ENCODE measurements at places on chromosomes 2 and 18.

DNA sequence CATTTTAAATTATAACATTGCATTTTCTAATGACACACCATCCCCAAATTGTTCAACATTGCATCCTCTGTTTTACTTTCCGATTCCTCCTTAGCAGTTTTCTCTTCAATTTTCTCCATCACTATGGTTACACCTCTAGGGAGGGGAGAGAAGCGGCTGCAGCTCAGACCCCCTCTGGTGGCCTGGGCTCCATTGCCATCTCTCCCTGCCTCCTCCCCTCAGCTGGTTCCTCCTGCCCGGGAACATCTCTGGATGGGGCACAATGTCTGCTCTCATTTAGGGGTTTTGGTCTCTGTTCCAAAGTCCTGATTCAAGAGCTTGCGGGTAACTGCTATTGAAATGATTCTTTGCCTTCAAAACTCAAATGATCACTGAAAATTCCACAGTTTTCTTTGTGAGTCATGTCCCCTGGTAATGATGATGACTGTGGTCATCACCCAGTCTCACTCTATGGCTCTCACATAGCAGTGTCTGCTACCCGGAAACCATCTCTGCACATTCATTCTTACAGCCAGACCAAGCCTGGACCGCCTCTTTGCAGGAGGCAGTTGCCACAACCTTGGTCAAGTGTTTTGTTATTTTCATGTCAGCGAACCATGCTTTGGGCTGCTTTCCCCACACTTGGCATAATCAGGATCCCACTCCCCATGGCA lies 263.9 kb downstream of the ALPK2 start:
- no peak for DNase-seq

DNA sequence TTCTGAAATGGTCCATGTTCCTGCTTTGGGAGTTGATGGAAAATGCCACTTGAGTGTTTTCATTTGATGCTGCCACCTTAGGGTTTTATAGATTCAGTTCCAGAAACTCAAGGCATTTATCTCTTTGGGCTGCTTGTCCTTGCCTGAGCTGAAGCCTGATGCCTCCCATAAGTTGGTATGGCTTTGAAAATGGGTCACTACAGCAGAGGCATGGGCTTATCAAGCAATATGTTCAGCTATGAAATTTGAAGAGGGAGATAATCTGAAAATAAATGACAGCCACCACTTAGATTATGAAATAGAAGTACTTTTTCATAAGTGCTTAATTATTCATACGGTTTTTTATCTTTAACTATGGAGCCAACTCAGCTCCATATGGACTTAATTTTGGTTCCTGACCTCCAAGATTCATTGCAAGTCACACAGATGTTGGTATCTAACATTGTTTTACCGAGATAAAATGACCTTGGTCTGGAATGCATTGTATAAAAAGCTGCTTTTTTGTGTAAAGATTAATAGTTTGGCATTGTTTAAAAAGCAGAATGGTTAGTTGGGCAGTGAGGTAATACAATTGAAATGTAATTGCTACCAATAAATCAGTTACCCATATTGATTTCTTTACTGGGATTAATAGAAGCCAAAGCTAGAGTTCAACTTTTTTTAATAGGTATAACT lies 4.5 kb downstream of the SLC14A1 start:
- no peak for DNase-seq

GRCh38 chr2:99127981-99128380 lies 13.5 kb upstream of the C2orf15 start:
- no peak for DNase-seq

GRCh38 chr2:8241317-8241716 lies 440.5 kb upstream of the ID2 start:
- no peak for DNase-seq

- DNase-seq: no peak
These were observed 4.6 kb upstream of the DSG4 start for GRCh38 chr18:31371989-31372388.

DNA sequence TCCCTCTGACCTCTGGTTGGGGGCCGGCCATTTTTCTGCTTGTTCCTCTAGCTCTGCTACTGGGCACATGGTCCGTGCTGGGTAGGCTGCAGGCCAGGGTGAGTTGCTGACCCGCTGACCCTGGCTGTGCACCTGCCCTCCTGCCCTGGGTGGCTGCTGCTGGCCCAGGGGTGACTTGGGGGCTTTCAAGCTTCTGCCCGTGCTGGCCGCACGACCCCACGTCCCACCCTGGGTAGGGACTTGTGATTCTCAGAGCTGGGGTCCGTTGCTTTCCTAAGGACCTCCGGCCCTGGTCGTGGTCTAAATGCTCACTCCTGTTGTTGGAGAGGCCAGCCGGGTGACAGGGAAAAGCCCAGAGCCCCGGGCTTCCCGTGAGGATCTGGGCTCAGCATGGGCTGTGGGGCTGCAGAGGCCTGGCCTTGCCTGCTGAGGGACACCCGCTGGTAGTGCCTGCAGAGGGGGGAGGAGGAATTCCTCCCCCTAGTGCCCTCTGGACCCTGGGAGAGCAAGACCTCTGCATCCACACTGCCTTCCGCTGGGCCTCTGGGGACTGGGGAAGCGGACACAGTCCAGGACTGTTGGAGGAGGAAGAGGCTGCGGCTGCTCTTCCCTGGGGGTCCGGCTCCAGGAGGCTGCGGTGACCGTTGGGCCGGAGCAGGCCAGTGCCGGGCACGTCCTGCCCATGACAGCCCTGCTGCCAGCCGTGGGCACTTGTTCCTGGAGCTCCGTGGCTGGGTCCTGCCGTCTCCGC lies 6.3 kb upstream of the GAL3ST2 start:
- DNase-seq: no peak

DNA sequence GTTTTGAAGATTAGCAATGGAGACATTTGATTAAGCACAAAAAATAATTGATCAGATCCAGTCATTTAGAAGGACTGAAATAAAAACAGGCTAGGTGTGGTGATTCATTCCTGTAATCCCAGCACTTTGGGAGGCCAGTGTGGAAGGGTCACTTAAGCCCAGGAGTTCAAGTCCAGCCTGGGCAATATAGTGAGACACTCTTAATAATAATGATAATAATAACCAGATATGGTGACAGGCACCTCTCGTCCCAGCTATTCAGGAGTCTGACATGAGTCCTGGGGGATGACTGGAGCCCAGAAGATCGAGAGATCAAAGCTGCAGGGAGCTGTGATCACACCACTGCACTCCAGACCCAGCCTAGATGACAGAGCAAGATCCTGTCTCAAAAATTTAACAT lies 3.5 kb upstream of the FN1 start:
- DNase-seq: no peak

DNA sequence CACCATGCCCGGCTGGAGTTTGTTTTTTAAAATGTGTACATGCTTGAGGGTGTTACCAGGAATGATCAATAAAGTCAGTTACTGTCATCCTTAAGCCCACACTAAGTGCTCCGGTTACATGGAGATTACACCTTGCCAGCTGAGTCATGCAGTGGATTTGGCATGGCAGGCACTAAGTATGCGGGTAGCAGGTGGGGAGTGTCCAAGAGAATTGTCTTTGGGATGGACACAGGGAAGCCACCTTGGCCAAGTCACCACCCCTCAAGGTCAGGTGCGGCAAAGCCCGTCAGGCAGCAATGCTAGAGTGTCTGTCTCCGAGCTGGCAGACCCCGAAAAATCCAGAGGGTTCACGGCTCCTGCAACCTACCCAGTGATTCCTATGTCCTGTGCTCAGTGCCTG lies 54.8 kb downstream of the GBX2 start:
- no peak for DNase-seq

- no peak for DNase-seq
These were observed 78.6 kb downstream of the VAPA start for GRCh38 chr18:9992300-9992972.

- DNase-seq: no peak
These were observed 322.0 kb downstream of the SUCLG1 start for GRCh38 chr2:84137034-84137433.

GRCh38 chr2:16513626-16514025 lies 152.0 kb downstream of the CYRIA start:
- no peak for DNase-seq

DNA sequence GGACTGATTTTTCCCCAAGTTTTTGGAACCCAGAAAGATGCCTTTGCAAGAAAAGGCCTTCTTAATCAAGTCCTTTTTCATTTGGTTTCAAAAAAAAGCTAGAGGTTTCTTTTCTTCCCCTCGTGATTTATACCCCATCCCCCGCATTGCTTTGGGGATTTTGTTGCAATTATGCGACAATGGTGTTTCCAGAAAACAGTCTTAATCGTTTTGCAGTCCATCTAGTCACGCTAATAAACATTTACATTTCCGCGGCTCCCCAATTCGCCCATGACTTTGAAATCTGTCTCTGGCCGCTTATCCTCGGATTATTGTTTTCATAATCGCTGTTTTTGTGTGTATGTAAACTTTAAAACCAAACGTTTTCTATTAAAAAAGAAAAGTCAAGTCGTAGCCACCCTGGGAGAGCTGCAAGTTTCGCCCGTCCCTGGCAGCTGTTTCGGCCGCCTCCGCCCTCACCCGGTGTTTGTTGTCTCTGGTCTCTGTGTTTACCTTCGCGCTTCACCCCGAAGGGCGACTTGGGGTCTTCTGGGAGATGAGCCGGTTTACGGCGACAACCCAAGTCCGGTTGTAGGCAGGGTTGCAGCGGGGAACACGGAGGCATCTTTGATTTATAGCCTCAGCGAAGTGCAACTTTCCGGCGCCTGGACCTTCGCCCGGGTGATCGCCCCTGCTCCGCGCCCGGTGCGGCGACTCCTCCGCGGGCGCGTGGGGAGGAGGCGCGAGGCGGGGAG lies 667 bp downstream of the SP9 start:
- no peak for DNase-seq

DNA sequence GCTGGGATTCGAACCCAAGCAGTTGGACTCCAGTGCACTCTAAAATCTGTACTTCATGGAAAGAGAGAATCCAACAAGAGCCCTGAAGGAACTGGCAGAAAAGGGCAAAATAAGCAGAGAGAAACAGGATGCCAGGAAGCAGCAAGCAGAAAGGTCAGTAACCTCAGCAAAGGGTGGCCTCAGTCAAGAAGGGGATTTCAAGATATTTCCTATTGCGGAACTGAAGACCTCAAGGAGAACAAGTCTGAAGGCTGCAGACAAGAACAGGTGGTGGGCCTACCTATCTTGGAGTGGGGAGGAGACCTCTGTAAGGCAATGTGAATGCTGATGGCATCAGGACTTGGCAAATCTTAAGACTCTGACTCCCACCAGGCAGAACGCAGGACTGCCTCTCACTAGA lies 20.1 kb upstream of the MREG start:
- no peak for DNase-seq

DNA sequence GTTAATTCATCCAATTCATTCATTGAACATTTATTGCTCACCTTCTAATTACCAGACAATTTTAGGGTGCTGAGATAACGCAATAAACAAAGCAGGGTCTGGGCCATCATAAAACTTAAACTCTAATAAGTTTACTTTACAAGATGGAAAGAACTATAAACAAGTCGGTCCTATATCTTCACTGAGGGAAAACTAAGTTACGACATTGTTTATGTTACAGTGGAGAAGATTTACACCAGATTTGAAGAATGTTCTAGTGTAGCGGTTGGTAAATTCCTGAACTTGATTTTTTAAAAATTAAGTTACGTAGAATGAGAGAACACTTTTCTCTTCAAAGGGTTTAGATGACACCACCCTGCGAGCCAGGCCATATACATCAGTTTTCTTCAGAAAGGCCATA lies 20.7 kb upstream of the FRZB start:
- no peak for DNase-seq

DNA sequence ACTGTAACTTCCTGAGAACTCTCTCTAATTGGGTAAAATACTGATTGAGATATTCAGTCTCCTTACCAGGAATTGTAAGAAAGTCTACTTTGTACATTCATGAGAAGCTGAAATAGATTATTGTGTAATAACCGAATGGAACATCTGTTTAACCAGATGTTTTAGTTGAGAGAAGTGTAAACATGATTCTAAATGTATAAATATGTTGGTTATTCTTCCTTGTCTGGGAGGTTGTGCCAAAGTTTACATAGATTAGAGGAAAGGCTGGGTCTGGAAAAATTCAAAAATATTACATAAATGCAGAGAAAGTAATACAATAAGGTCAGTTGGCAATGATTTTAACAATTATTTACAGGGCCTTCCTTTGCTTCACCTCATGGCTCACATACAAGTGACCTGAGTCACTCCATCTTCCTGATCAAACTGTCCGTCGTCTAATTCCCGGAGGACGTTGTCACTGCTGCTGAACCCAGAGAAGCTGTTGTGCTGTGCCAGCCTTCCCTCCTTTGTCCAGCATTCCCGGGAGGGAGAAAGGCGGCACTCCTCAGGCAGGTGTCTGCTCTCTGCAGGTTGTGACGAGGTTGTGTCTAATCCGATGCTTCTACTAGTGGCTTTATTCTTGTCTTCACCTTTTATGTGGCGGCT lies 55.9 kb downstream of the MOB4 start:
- DNase-seq: no peak

DNA sequence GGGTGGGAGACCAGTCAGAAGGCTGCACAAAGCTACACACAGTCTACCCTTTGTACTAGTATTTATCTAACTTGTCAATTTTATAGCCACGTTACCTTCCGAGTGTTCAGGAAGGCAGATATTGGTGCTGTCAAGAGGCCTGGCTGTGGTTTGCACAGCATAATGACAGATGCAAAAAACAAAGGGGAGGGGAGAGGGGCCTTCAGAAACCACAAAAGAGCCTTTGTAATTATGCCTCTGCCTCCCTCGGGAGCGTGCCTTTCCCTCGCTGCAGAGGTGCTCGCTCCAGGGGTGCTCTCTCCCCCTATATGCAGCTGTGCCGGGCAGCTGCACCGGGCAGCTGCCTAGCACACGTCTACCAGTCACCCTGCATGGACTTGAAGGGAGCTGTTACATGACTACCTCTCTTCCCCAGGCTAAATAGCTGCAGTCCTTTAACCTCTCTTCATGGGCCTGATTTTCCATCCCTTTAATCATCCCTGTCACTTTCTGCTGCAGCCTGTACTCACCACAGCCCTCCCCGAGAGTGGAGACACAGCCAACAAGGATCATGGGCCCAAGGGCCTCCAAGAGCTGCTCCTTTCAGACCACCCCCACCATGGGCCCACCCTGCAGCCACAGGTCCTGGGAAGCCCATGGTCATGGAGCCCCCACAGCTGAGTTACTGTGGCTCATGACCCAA lies 168.4 kb upstream of the PKDCC start:
- no peak for DNase-seq

GRCh38 chr2:10242998-10243925 lies 59.4 kb upstream of the HPCAL1 start:
- DNase-seq: no peak

DNA sequence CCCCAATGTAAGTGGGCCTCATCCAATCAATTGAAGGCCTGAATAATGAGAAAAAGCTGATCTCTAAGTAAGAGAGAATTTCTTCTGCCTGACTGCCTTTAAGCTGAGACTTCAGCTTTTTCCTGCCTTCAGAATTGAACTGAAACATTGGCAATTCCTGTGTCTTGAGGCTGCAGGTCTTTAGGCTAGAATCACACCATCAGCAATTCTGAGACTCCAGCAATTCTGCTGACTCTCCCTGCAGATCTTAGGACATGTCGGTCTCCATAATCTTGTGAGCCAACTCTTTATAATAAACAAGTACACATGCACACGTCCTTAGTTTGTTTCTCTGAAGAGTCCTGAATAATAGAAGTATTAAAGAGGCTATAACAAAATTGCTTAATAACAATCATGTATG lies 209.1 kb downstream of the FSIP2 start:
- DNase-seq: no peak
